GM23338 (cell line): ENCODE measurements at places on chromosomes 11 and 22. TPM values are rescaled to one million over a fixed set of nuclear protein-coding genes. Genes with fewer than 3 reads are reported as not detected.

DNA sequence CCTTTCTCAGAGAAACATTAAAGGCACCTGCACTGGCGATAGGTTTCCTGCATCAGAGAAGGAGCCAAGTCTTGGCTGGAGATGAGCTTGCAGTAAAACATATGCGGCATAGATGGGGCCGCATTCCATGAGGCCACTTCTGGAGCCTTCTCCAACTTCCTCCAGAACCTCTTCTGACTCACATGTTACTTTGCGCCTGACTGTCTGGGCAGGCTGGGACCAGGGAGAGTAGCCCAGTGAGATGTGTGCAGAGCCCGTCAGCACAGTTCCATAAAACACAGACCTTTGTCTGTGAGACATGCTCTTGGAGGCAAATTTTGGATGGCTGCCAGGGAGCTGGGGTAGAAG lies 55.4 kb upstream of the BID start:
- no peak for DNase-seq

DNA sequence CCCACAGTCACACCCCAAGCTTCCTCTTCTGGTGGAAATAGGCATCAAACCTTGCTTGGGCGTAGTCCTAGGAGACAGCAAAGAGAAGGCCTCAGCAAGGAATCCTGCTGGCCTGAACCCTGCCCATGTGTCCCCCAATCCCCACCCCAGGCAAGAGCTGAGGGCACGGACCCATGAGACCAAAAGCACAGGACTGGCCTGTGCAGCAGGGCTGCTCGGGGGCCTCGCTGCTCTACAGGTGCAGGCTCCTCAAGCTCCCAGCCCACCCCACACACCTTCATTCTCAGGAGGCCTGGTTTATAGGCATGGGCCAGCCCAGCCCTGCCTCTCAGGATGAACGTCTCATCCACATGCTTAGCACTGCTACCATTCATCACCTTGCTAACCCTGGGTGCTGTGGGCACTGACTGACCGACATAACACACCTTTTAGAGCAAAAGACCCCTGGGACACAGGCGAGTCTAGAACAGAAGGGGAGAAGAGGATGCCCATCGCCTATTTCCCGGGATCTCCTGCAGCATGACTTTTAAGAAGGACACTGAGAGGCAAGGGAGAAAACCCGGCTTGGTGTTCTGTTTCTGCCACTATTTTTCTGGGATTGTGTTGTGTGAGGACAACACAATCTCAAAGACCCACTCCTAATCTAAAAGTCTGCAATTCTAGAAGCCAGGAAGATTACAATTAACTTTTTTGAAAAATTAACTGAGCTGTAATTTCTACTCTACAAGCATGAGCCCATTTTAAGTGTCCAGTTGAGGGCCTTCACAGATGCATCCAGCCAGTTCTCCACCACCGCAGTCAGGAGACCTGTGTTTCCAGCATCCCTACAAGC lies 15.4 kb downstream of the TCIRG1 start:
- no peak for DNase-seq

GRCh38 chr22:45686004-45686403 lies 14.4 kb downstream of the ATXN10 start:
- DNase-seq: no peak

GRCh38 chr11:32032478-32032877 lies 58.4 kb upstream of the RCN1 start:
- DNase-seq: no peak

GRCh38 chr11:8928981-8929615 lies 3.6 kb downstream of the C11orf16 start:
- DNase-seq: no peak

DNA sequence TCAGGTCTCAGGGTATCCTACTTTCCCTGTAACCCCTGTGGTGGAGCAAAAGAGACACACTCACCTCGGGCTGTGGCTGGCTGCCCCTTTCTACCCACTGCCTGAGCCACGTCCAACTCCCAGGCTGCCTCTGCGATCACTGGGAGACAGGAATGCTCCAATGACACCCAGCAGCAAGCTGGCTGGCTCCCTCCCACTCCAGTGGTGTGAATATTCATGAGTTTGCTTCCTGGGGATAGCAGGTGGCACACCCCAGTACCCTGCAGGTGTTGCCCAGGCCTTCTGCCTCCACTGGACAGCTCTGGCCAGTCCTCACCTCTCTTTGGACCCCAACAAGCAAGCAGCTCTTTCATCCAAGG lies 9.7 kb downstream of the GAL3ST1 start:
- peak; percentile 52 for DNase-seq

DNA sequence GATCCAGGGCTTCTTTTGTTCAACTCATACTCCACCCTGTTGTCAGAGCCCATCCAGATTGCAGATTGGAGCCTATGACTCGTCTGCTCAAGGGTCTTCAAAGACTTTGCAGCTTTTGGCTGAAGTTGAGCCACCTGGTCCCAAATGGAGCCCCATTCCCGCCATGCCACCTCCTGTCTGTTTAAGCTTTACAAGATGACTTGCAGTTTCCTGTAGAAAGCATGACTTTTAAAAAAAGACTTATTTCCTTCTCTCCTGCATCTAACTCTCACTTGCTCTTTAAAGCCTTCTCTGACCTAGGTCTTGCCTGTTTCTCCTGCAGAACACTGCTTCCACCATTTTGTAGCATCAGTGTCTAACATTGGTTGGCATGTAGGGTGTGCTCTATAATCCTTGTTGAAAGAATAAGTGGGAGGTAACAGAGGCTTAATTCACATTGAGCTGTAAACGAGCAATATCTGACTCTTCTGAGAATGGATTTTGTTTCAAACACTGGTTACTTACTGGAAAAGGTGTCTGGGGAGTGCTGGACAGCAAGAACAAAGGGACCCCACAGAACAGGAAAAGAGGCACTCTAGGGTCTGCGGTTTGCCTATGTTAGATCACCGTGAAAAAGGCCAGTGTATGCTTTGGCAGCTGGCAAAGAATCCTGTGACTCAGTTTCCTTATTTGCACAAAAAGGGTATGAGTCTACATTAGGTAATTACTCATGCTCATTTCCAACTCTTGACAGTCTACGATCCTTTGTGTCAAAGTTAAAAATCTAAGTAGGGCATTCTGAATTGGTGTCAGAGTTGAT lies 30.3 kb downstream of the NF2 start:
- DNase-seq: no peak

- DNase-seq: no peak
These were observed 11.9 kb downstream of the MGAT3 start for GRCh38 chr22:39468487-39469325.

DNA sequence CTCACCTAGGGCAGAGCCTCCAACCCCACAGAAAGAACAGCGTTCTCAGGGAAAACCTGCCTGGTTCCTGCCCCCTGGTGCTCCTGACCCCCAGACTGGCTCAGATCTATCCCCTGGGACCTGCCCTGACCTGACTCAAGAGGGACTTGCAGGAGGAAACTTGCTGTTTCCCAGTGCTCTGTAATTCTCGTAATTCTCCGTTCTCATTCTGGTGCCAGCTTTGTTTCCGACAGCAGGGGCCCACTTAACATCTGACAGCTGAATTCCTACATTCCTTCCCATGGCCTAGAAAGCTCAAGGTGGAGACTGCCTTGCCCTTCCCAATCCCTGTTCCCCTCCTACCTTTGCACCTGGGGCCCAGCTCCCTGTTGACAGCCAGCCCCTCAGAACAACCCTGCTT lies 12.5 kb upstream of the CSF2RB start:
- DNase-seq: peak; percentile 92

DNA sequence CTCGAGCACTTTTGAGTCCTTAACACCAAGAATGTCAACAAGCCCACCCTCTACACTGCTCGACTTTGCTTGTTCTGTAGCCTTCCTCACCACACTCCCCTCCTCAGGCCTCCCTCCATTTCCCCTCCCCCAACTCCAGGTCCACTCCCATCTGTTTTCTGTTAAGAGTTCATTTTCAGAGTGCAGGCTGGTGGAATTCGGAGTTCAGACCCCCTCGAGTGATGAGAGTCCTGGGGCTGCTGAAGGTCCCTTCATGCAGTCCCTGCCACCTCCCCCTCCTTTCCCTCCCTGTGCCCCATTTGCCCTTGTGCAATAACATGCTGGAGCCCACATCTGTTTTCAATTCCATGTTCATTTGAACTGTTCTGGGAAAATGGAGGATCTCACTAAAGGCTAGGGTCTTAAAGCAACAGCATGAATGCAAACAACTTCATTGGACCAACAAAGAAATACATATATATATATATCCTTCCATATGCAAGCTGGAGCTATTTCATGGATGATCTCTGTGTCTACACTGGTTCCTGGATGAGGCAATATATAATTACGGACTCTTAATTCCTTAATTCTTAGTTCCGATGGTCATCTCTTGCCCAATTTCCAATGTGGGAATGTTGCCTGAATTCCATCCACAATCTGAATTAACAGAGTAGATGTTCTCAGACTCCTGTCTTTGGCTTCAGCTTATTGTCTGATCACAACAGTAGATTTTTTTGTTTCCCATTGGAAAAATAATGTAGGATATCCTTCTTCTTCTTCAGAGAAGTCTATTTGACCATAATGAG lies 340.4 kb downstream of the ETS1 start:
- DNase-seq: no peak

DNA sequence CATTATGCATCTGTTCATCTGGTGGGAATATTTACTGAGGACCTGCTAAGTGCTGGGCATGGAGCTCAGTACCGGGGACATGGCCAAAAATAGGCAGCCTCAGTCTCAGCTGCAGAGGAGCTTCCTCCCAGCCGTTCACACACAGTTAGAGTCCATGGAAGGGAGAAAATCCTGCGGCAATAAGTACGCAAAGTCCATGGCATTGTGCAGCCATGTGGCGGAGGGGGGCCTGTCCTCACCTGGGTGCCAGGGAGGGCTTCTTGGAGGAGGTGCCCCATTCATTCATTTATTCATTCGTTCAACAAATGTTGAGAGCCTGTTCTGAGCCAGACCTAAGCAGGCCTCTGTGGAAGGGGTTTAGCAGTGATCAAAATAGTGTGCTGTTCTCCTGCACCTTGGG lies 59.3 kb upstream of the ANO1 start:
- no peak for DNase-seq

The GSTT2 gene
- total RNA-seq: not detected in 2 replicates

The OR52E2 gene
- not detected in 2 replicates for total RNA-seq

The ACR gene
- 2.2 TPM in 1 of 2 replicates, not detected in the other for total RNA-seq

The GDPD4 gene
- total RNA-seq: not detected in 2 replicates

The PNPLA5 gene
- 5.9 and 6.8 TPM in 2 replicates for total RNA-seq

The P2RX3 gene
- total RNA-seq: 0.35 TPM in 1 of 2 replicates, not detected in the other

The ADAMTS8 gene
- 15.3 and 16.2 TPM in 2 replicates for total RNA-seq
